Esophagus squamous epithelium (tissue), 5 donors: ENCODE measurements at places on chromosomes 5 and 9.

GRCh38 chr9:4666042-4666699, at the start of gene SPATA6L:
TSS of gene SPATA6L (minus strand) at chr9:4666480. CDS start at chr9:4666250, 230 bp downstream.
- no peak for DNase-seq

DNA sequence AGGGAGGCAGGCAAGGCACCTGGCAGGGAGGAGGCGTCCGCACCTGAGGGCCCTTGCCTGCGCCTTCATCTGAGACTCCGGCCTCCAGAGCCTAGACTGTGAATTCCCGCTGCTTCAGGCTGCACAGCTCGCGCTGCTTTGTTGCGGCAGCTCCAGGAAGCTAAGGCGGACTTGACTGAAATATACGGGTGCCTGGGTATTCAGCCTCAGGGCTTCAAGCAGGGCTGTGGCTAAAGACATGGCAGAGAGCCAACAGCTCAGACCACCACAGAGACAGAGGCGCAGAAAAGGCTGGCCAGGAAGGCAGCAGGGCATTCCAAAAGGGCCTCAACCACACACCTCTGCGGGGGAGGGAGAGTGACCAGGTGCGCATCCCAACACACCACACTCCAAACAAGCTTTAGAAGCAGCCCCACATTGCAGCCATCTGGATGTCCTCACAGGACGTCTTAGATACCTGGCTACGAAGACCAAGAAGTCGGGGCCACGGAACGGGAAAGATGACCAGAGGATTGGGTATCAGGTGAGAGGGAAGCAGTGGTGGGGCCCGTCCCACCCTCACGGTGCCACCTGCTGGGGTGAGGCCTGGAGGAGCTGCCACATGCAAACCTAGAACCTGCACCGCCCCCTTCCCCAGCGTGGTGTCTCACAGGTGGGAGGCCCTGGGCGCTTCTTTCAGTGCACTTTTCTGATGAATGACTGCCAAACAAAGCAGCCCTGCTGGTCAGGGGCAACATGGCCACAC, 1.7 kb upstream of the DPH7 start:
- no peak for DNase-seq

DNA sequence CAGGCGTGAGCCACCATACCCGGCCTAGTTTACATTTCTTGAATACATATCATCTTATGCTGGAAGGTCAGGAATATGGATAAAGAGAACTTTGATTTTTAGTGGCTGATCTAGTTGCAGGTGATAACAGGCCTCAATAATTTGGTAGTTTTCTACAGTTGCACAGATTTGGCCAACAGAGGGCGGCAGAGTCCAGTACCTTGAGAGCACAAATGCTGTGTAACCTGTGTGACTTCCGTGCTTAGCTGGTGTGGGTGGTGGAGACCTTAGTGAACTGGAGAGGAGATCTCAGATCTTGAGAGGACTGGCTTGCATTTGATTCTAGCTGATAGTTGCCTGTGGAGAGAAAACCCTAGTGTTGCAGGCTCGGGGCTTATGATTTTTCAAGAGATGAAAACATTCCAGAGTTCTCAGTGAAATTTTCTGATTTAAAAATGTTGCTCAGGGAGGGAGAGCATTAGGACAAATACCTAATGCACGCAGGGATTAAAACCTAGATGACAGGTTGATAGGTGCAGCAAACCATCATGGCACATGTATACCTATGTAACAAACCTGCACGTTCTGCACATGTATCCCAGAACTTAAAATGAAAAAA, 17.4 kb upstream of the GPR151 start:
- DNase-seq = no peak

GRCh38 chr5:6632888-6633468, at the start of the genes NSUN2 and SRD5A1:
TSS of gene NSUN2 (minus strand) at chr5:6633044. CDS start at chr5:6632979, 65 bp downstream.
TSS of gene SRD5A1 (plus strand) at chr5:6633440. CDS start at chr5:6633577, 137 bp downstream.
- peak; percentile 66 for DNase-seq

DNA sequence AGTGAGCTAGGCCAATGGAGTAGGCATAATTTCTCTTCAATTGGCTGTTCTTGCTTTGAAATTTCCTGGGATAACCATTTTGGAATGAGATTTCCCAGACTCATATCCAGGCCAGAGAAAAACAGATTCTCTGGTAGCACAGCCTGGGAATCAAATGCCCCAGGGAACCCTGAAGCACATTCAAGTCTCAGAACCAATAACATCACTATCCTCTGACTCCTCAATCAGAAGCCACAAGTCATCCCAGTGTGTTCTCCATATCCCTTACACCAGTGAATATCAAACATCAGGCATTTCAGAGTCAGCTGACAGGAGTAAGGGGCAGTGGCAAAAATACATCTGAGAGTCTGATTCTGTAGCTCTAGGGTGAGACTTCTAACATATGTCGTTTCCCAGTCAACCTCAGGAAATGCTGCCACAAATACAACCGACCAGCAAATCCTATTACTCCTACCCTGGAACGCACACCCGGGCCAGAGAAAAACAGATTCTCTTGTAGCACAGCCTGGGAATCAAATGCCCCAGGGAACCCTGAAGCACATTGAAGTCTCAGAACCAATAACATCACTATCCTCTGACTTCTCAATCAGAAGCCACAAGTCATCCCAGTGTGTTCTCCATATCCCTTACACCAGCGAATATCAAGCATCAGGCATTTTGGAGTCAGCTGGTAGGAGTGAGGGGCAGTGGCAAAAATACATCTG, 537.7 kb upstream of the NMUR2 start:
- DNase-seq = no peak
